ENCODE measurements at places on chromosomes 3 and 15.

- no peak for DNase-seq
Observed at GRCh38 chr3:37015642-37016041, 22.3 kb downstream of the MLH1 start.

GRCh38 chr3:125000661-125001060 lies 55.1 kb downstream of the HEG1 start:
- DNase-seq: no peak

- no peak for DNase-seq
Observed at GRCh38 chr3:10017636-10018292, 8.5 kb upstream of the FANCD2 start.

DNA sequence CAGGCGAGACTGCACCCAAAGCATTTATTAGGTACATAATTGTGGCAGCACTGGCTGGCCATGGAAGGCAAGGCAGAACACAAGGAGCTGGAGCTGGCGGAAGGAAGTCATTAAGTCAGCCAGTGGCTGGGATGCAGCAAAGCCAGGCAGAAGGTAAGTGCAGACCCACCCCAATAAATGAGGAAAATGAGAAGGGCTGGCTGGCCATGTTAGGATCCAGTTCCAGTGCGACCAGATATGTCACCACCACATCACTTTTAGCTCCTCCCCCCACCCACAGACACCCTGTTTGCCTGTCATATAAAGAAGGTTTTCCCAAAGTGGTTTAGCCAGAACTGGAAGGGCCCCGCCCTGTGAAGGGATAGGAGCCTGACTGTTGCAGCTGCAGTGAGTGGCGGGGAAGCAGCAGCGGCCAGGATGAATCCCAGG lies at the start of gene FURIN:
FURIN (plus strand) TSS at position 328 of the 429 bp plus-strand sequence. CDS start 7,153 bp downstream, outside the sequence.
- DNase-seq: no peak

DNA sequence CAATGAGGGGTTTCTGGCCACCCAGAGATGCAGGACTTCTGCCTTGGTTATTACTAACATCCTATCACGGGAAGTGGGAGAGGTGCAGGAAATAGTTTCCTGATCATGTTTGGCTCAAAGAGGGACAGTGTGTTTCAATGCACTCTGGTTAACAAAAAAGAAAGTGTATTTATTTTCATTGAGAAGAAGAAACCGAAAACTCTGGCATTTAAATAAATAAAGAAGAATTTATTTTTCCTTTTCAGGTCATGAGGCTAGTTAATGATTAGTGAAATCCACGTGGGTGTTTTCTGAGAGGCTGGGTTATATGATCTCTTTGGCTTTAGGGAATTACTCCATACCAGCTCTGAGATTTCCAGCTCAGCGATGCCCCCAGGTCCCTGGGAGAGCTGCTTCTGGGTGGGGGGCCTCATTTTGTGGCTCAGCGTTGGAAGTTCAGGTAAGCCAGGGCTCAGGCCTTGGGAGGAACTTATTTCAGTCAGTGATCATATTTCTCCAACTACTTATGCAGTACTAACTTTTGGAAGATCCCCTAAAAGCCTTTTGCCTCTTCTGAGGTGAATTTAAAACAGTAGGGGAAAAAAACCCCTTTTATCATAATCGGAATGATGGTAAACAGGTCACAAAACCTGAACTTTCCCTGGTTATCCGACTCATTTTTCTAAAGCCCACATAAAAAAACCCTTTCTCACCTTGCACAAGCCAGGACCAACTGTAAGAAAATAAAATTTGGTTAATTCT lies at the start of gene PLA1A:
PLA1A (plus strand) TSS at position 338 of the 741 bp plus-strand sequence; CDS start at position 367, 29 bp downstream.
- no peak for DNase-seq

- no peak for DNase-seq
Observed at GRCh38 chr3:15861163-15861562, 63.4 kb upstream of the ANKRD28 start.

- no peak for DNase-seq
Observed at GRCh38 chr3:109213321-109213720, 76.8 kb downstream of the C3orf85 start.

DNA sequence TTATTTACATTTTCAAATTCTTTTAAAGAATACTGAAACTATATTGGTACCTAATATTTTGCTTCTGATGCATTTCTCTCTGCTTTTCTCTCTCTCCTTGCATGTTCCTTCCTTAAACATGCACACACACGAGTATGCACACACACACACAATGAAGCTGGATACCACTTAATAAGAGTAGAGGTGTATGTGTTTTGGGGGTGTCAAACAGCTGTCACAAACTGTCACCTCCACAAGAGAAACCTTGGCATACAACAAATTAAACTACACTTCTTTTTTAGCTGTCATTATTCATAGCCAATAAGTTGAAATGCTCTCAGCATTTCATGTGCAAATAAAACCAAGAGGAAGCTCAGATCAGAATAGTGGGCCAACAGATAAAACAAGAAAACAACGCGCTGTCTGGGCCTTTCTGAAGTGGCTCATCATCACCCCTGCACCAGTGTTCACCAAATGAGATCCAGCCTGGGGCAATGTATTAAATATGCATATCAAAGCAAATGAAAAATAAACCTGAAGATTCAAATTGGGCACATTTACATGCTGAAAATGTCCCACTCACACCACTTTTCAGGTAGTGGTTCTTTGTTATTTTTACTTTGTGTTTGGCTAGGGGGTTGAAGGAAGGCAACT lies 9.7 kb downstream of the MEIS2 start:
- DNase-seq: no peak

- DNase-seq: no peak
Observed at GRCh38 chr15:92122259-92122658, 268.8 kb downstream of the SLCO3A1 start.

DNA sequence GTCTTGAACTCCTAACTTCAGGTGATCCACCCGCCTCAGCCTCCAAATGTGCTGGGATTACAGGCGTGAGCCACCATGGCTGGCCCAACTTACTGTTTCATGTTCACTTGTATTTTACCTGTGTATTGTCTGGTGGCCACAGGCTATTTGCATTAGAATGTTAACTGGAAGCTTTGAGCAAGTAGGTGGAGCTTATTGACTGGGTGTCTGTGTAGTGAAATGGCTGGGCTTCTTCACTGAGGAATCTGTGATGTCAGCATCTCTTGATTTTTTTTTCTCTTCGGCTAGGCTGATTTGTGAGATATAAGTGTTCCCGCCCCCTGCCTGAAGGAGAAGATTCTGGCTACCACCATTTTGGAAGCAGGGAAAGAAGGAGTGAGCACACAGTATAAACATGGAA lies 237.8 kb upstream of the PEX5L start:
- no peak for DNase-seq

DNA sequence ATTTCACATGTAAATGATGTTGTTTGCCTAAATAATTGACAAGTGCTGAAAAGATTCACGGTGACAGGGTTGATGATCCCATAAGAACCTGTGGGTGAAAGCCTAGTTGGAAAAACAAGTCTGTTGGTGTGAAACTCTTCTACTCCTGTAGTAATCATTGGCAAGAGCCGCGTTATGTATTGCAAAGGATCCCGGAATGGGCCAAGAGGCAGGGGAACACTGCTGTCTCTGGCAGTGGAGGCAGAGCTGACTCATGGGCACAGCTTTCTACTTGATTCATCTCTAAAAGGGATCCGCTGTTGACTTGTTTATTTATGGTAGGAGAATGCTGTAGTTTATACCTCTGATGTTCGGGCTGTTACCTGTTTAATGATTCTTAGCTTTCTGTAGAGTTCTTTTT lies 63.1 kb downstream of the MAP6D1 start:
- no peak for DNase-seq

GRCh38 chr3:102125994-102126368 lies 276.7 kb downstream of the NFKBIZ start:
- no peak for DNase-seq

DNA sequence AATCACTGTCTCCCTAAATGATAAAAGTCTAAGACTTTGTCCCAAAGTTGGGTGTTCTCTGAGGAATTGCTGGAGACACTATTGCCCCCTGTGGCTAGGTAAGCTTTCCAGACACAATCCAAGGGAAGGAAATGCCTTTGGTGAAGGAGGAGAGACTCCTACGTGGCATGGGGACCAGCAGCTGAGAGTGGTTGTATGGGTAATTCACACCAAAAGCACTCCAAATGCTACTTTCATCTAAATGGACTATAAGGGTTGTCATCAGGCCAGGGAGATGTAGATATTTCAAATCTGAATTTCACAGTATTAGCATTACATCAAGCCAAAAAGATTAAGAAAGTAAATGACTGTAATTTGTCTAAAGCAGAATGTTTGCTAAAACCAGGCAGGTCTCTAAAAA lies 400.8 kb upstream of the THBS1 start:
- DNase-seq: no peak

DNA sequence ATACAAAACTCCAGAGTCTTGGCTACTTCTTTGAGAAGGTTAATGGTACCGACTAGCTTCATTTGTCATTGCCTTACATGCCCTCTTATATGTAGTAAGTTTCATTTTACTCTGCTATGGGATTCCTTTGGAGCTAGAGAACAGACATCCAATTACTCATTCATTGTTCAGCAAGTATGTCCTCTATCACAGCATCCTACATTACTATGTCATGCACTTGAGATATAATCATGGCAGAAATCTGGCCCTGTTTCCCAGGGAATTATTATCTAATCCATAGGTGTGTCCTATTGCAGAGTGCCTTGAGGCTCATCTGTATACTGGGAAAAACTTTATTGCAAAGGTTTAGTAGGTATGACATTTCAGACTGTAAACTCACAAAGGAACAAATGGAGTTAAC lies 333.1 kb upstream of the NECTIN3 start:
- no peak for DNase-seq

DNA sequence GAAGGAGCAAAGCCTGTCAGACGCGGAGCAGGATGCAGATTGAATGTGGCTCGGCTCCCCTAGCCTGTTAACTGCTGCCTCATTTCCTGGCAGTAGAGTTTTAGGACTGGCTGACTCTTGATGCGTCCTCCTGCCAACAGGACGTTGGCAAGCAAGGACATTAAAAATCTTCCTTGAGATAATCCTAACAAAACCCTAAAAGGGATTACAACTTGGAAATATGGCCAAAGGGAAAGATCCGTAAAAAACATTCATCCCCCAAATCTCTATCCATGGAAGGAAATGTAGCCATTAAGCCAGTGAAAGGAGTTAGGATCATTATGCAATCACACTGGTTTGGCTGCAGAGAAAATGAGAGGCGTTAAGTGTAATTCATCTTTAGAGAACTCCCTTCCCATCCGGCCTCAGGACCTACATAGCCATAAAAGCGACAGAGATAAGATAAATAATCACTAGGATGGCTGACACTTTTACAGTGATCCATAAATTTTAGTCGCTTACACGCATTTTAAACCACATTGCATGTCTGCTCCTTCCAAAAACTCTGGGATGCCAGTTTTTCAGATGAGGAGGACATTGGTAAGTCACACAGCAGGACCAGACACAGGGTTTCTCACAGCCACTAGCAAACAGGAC lies 44.5 kb upstream of the C3orf80 start:
- no peak for DNase-seq

DNA sequence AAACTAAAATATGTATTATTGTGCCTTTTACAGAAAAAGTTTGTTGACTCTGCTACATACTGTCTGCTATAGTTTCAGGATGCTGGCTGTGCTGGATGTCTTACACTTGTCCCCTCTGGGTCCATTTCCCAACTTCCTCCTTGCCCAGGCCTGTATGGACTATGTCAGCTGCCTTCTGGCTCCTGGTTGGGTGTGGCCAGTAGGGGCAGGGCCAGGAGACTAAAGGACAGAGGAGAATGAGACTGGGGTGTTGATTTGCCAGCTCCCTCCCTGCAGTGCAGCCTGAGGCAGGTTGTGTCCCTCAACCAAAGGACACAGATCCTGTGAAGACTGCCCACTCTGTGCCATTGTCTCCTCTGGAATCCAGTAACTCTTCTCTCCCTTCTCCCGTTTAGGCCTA lies 90.6 kb upstream of the UBE2E2 start:
- no peak for DNase-seq

DNA sequence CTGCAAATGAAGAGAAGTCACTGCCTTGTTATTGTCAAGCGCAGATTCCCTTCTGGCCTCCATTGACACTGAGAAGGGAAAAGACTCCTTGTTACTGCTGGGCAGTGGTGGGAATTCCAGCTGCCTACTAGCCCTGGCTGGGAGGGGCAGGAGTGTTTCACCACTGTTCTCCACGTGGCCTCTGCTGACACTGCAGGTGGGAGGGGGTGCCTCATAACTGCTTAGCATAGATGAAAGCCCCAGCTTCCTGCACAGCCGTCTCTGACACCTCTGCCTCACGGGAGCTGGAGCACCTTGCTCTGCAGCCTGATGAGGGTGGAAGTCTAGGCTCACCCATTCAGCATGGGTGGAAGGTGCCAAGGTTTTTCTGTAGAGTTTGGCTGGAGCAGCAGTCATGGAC lies 52.1 kb downstream of the TM2D3 start:
- peak; percentile 18 for DNase-seq

DNA sequence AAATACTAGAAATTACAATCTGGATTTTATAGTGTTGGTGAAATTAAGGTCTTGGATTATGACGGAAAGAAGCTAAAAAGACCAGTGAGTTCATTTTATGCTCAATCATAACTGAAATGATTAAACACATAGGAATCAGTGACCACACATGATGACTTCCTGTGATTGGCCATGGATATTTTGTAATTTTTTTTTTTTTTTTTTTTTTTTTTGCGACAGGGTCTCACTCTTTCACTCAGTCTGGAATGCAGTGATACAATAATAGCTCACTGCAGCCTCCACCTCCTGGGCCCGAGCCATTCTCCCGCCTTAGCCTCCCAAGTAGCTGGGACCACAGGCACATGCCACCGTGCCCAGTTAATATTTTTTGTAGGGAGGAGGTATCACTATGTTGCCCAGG lies 47.4 kb downstream of the PAQR5 start:
- DNase-seq: no peak

DNA sequence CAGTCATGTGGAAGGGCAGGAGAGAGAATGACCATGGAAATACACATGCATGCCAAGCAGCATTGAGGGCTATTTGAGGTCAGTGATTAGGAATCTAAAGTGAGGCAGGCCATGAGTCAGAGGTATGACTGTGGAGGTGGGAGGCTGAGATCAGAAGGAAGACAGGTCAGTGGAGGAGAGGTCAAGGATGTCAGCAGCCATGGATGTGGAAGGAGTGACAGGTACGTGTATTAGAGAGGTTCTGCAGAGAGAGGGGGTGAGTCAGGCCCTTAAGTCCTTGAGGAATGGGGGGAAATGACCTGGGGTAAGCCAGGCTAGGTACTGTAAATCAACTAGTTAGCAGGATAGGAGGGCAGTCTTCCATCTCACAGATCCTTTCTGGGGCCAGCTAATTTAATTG lies 166.6 kb downstream of the ANO10 start:
- no peak for DNase-seq

- no peak for DNase-seq
Observed at GRCh38 chr3:134317106-134317947, 56.9 kb downstream of the AMOTL2 start.

DNA sequence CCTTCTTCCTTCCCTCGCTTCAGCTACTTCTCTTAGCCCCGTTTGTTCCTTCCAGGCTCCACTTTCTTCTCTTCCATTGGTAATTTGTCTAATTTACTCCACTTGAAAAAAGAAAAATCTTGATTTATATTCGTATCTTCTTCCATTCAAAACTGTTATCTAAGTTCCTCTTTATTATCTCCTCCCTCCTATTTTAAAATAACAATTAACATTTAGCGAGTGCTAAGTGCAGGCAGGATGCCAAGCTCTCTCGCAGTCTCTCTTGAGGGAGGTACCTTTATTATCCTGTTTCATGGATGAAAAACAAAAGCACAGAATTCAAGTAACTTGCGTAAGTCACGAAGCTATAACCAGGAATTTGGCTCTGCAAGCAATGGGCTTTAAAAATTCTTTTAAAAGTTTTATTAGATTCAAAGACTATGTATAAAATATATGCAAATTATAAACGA lies 418.9 kb upstream of the NAALADL2 start:
- DNase-seq: peak; percentile 4

All from DND-41 (cell line).